ENCODE measurements at places on chromosomes 11 and 22. TPM values are rescaled to one million over a fixed set of nuclear protein-coding genes. Genes with fewer than 3 reads are reported as not detected.

DNA sequence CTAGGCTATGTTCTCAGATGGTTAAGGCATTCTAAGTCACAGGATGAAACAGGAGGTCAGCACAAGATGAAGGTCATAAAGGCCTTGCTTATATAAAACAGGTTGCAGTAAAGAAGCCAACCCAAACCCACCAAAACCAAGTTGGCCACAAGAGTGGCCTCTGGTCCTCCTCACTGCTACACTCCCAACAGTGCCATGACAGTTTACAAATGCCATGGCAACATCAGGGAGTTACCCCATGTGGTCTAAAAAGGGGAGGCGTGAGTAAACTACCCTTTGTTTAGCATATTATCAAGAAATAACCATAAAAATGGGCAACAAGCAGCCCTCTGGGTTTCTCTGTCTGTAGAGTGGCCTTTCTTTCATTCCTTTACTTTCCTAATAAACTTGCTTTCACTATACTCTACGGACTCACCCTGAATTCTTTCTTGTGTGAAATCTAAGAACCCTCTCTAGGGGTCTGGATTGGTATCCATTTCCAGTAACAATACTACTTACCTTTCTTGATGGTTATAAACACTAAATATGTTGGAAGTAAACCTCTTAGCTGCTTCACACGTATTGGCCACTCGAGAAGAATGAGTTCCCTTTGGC, 1237.9 kb downstream of the FAM181B start:
- H3K36me3 ChIP-seq, result no peaks in the 10 kb centered on the region
- no peak overlapping the region for H3K27ac ChIP-seq
- H3K4me1 ChIP-seq, result no peaks in the 10 kb centered on the region
- H3K27me3 ChIP-seq, result no peaks in the 10 kb centered on the region
- no peak for DNase-seq

POU2AF2 gene
- not detected for total RNA-seq

GRCh38 chr11:33698921-33699320, 1.7 kb downstream of the C11orf91 start:
- no peaks in the 10 kb centered on the region for H3K36me3 ChIP-seq
- no peak for DNase-seq
- H3K4me1 ChIP-seq, result peaks cover 24% of the 10 kb centered on the region
- H3K27ac ChIP-seq, result no peak overlapping the region
- no peak overlapping the region for H3K4me3 ChIP-seq
- H3K27me3 ChIP-seq, result no peaks in the 10 kb centered on the region

- no peak overlapping the region for H3K4me3 ChIP-seq
- H3K36me3 ChIP-seq, result peaks cover 24% of the 10 kb centered on the region
- H3K4me1 ChIP-seq, result no peaks in the 10 kb centered on the region
- no peak overlapping the region for H3K27ac ChIP-seq
- no peak for DNase-seq
Measured at GRCh38 chr11:114447444-114447843, 8.2 kb downstream of the REXO2 start.

ARAP1 gene
- 77.8 TPM for total RNA-seq

GRCh38 chr11:27025957-27026733, 14.5 kb upstream of the BBOX1 start:
- no peaks in the 10 kb centered on the region for H3K36me3 ChIP-seq
- peaks cover 17% of the 10 kb centered on the region for H3K4me1 ChIP-seq
- H3K4me3 ChIP-seq, result peak overlapping the region; percentile 7
- no peak for DNase-seq

DNA sequence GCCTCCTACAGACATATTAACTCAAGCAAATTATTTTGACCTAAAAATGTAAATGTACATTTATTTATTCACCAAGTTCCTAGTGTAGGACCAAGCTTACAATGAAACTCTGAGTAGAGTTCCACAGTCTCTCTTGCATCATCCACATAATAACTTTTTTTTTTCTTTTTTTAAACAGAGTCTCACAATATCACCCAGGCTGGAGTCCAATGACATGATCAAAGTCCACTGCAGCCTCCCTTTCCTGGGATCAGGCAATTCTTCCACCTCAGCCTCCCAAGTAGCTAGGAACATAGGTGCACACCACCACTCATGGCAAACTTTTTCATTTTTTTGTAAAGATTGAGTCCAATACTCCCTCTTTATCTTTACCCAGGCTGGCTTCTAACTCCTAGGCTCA, 28.0 kb downstream of the FEZ1 start:
- H3K27ac ChIP-seq, result no peak overlapping the region
- DNase-seq, result no peak
- H3K36me3 ChIP-seq, result no peaks in the 10 kb centered on the region
- no peaks in the 10 kb centered on the region for H3K4me1 ChIP-seq
- no peak overlapping the region for H3K4me3 ChIP-seq
- no peaks in the 10 kb centered on the region for H3K27me3 ChIP-seq

DNA sequence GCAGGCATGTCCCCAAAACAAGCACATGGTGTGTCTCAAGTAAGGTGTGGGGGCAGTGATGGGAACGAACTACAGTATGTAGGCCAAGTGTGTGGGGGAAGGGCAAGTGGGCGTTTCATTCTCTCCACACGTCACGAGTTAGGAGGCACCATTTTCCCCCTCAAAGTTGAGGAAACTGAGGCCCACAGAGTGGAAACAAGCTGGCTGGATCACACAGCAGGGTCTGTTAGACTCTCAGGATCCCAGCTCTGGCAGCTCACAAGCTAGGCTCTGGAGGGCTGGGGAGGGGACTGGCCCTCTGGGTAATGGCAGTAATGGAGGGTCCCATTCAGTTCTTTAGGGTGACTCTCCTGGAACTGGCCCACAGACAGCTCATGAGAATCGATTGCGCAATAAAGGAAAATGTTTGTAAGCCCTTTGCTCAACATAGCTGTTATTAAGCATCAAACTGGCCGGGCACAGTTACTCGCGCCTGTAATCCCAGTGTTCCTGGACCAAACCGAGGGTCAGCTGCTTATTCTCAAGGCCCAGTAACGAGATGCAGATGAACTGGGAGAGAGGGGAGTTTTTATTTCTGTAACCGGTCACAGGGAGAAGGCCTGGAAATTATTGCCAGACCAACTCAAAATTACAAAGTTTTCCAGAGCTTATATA, 24.1 kb upstream of the TUB start:
- H3K27me3 ChIP-seq, result no peaks in the 10 kb centered on the region
- no peaks in the 10 kb centered on the region for H3K36me3 ChIP-seq
- DNase-seq, result no peak
- no peak overlapping the region for H3K27ac ChIP-seq
- no peaks in the 10 kb centered on the region for H3K4me1 ChIP-seq
- H3K4me3 ChIP-seq, result no peak overlapping the region

- no peak for DNase-seq
- no peak overlapping the region for H3K4me3 ChIP-seq
- no peaks in the 10 kb centered on the region for H3K4me1 ChIP-seq
Measured at GRCh38 chr11:12362857-12363256, 14.5 kb upstream of the PARVA start.

DNA sequence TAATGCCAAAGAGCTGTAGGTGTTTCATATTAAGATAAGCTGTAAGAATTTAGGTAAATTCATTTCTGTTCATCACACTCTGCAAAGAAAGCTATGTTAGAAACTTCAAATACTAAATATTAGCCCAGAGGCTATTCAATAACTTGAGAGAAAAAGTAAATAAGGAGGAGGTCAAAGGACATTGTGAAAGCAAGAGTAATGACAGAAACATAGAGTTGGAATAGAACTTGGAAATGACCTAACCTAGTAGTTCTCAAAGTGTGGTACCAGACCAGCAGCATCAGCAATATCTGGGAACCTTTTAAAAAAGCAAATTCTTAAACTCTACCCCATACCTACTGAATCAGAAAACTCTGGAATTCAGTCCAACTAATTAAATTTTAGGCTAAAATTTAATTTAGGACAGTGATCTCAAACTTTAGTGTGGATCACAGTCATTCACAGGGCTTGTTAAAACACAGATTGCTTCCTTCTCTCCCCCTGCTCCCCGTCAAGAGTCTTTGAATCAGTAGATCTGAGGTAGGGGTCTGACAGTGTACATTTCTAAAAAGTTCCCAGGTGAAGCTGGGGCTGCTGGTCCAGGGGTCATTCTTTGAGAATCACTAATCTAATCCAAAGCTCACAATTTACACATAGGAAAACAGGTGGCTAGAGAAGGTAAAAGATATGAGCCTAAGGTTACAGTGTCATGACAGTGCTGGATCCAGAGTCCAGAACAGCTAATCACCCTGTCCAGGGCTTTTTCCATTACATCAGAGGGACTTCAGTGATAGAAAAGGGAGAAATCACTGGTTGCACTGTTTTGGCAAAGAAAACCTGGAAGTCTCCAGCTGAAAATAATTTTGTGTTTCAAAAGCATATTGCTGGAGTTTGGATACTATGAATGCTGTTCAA, 241.1 kb downstream of the SOX6 start:
- H3K4me3 ChIP-seq, result no peak overlapping the region
- peak overlapping the region; percentile 98 for H3K27ac ChIP-seq
- peaks cover 1% of the 10 kb centered on the region for H3K4me1 ChIP-seq

DNA sequence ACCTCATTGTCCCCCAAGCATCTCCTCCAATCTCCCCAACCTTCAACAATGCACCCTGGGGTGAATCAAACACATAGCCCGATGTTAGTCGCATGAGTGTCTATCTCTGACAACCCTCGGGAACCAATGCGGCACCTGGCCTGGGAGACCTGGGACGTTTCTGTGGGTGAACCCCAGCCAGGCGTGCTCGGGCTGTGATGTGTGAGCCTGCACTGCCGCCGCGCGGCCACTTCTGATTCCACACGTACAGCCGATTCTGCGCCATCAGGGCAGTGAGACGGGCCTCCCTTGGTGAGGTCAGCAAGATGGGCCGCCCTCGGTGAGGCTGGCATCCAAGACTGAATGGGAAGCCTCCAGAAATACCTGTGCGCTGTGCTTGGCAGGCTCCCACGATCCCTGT, 5.2 kb upstream of the H19 start:
- no peaks in the 10 kb centered on the region for H3K4me1 ChIP-seq
- no peak overlapping the region for H3K27ac ChIP-seq
- H3K27me3 ChIP-seq, result no peaks in the 10 kb centered on the region
- H3K36me3 ChIP-seq, result no peaks in the 10 kb centered on the region

MRGPRX3 gene
- total RNA-seq, result not detected

DNA sequence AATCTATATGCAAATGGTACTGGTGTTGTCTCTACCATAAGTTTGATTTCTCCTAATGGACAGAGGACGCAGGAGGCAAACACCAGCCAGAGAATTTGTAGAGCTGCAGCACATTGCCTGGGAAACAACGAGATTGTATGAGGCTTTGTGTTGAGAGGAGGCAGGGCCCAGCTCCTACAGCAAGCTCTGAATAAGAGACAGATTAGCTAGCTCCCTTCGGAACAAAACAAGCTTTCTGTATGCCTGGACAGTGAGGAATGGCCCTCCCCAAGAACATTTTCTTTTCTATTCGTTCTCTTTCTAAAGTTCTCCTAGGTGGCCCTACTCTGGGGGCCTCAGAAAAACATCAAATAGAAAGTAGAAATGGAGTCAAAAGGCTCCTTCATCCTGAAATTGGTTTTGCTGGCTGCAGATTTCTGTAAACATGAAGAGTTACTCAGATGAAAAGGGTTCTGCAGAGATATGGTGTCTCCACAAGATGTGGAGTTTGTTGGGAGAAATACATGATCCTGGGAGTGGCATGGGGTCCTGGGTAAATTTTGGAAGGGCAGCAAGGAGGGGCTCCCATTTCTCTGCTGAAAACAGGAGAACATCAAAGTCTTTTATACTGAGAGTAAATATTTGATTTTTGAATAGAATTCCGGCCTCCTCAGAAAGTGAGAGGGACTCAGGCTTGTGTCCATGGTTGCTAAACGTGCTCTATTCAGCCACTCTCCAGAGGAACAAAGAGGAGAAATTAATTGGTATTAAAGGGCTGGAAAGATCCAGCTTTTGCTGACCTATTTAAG, 6.8 kb upstream of the HEPACAM start:
- no peaks in the 10 kb centered on the region for H3K36me3 ChIP-seq
- no peak overlapping the region for H3K4me3 ChIP-seq
- H3K27ac ChIP-seq, result no peak overlapping the region
- H3K4me1 ChIP-seq, result peaks cover 6% of the 10 kb centered on the region
- no peak for DNase-seq

GDPD4 gene
- total RNA-seq, result 0.08 TPM

GRCh38 chr11:19519912-19520641, 192.6 kb upstream of the NAV2 start:
- H3K27me3 ChIP-seq, result no peaks in the 10 kb centered on the region
- peaks cover 14% of the 10 kb centered on the region for H3K4me1 ChIP-seq
- DNase-seq, result no peak
- no peak overlapping the region for H3K4me3 ChIP-seq
- H3K36me3 ChIP-seq, result no peaks in the 10 kb centered on the region
- no peak overlapping the region for H3K27ac ChIP-seq

Measured in liver (tissue), 10 donors.